ENCODE measurements at places on chromosomes 7 and 10. TPM values are rescaled to one million over a fixed set of nuclear protein-coding genes. Genes with fewer than 3 reads are reported as not detected.

The CTAGE6 gene
- not detected for total RNA-seq

The BEND7 gene
- total RNA-seq: 3.2 TPM

The ANKRD1 gene
- total RNA-seq: 6.7 TPM

The PHKG1 gene
- 3.9 TPM for total RNA-seq

The FAM241B gene
- total RNA-seq: 13.0 TPM

The LIPN gene
- not detected for total RNA-seq

The PSAP gene
- 683 TPM for total RNA-seq

The CLDN4 gene
- 602 TPM for total RNA-seq

The UNC5B gene
- 1.7 TPM for total RNA-seq

DNA sequence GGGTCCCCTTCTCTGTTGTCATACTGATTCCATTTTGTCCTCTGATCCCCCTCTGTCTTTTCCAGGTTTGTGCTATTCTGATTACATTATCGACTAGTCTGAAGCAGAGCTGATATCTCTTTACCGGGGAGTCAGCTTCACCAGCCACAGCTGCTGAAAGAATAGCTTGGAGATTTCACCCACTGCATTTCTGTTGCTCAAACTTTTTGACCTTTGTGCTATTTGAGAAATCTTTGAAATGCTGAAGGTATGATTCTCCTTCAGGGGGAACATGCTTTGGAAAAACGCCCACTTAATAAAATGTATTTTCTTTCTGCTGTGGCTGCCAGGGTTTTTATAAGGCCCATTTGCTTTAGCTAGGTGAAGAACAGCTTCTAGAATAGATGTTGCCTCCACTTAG, 197.8 kb upstream of the TCF7L2 start:
- DNase-seq: no peak

- no peak for DNase-seq
Observed at GRCh38 chr10:5591336-5591824, 66.6 kb downstream of the CALML3 start.

DNA sequence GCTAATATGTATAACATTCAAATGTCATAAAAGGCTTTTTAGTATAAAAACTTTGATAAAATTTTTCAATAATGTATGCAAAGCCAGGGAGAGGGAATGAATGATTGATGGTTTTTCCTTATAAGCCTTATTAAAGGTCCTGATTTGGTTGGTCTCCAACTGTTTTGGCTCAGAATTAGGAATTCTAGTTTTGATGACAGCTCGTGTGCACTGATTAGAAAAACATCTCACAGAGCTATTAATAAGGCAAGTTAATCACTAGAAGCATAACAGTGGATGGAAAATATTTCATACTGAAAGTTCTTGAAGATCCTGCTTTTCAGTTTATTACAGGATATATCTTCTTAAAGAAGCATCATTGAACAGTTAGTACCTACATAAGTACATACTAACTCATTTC, 114.9 kb upstream of the NOBOX start:
- no peak for DNase-seq

- DNase-seq: no peak
Observed at GRCh38 chr7:112122144-112122543, 84.1 kb downstream of the DOCK4 start.

GRCh38 chr7:56174346-56174874, 58.2 kb upstream of the NUPR2 start:
- no peak for DNase-seq

- no peak for DNase-seq
Observed at GRCh38 chr10:119211625-119212441, 4.5 kb downstream of the GRK5 start.

- DNase-seq: no peak
Observed at GRCh38 chr7:2070151-2070763, 162.5 kb downstream of the MAD1L1 start.

DNA sequence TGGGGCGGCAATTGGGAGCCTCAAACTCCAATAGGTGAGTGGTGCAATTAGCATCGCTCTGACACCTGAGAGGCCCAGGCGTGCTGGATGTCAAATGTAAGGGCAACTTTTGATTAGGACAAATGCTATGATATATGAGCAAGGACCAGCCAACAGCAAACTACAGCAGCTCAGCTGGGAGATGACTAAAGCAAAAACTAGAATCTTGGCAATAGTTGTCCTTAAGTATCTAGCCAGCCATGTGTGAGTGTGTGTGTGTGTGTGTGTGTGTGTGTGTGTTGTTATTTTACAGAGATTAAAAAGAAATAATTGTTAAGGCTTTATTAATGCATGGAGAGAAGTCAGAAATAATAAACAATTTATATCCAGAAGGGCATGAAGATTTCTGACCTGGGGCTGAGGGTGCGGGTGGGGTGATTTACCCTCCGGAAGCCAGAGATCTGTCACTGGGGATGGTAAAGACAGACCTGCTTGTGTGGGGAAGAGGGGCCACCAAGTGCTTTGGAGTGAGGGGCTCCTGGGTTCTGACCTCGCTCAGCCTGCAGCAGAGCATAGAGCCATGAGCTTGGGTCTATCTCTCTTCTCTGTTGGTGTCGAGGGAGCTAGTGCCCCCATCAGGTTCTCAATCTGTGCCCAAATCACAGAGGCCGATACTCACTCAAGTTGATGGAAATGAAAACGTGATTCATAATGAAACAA, 77.3 kb downstream of the EMX2 start:
- DNase-seq: no peak

- DNase-seq: peak; percentile 98
Observed at GRCh38 chr7:142556740-142557139, 192.5 kb upstream of the PRSS1 start.

DNA sequence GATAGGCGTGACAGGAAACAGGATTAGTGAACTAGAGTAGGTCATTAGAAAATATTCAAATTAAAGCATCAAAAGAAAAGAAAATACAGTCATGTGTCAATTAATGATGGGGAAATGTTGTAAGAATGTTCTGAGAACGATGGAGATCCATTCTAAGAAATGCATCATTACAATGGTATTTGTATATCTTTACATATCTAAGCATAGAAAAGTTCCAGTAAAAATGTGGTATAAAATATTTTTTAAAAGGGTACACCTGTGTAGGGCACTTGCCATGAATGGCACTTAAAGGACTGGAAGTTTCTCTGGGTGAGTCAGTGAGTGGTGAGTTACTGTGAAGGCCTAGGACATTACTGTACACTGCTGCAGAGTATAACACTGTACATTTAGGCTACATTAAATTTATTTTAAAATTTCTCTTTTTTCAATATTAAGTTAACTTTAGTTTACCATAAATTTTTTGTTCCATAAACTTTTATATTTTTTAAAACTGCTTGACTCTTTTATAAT, 282.5 kb downstream of the BMPER start:
- DNase-seq: no peak

DNA sequence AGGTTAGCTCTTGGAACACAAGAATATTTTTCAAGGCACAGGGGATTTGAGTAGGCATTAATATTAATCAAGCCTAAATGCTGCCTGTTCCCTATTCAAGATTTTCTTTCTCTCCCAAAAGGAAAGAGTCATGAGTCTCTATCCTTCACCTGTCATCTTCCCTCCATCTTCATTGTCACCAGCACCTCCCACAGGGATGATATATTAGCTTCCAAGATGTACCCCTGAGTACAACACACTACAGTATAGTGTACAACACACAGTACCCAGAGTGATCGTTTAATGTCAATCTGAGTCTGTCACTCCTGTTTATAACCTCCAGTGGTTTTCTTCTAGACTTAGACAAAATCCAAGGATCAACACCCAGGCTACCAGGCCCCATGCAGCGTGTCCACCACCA, 50.1 kb downstream of the FAM13C start:
- no peak for DNase-seq

GRCh38 chr10:58063861-58064480, 203.7 kb downstream of the IPMK start:
- no peak for DNase-seq

DNA sequence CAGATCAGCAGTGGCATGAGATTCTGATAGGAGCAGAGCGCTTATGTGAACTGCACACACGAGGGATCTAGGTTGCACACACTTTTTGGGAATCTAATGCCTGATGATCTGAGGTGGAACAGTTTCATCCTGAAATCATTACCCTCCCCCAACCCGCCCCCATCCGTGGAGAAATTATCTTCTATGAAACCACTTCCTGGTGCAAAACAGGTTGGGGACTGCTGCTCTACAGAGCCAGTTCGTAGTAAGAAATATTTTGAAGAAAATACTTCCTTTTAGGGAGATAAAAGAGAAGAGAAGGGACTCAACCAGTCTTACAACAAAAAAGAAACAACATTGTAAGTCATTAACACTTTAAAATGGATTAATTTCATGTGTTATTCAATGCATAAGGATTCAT, 1308.2 kb downstream of the GATA3 start:
- no peak for DNase-seq

DNA sequence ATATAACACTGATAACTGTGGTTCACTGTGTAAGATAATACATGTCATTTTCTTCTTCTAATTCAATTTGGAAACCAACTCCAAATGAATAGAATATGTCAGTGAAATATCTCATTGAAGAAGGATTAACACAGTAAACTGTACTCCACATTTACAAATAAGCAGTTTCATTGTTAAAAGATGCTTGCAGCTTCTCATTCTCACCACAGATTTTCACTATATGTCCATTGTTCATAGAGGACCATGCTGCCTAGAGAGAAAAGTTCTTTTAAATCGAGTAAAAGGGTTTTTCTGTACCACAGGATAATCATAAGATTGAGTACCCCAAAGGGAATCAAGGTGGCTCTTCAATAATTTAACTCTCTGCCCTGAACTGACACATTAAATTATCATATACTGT, 165.5 kb downstream of the LRRN3 start:
- no peak for DNase-seq

DNA sequence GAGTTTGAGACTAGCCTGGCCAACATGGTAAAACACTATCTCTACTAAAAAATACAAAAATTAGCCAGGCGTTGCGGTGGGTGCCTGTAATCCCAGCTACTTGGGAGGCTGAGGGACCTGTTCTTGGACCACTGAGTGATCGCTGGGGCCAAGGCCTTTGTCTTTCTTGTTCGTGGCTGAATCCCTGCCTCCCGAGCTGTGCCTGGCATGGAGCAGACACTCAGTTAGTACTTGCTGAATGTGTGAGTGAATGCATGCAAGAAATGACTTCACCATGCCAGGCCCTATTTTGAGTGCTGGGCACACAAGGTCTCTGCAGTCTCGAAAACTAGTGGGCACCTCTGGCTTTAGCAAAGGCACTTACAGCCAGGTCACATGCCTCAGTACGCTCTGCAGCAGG, 85.1 kb downstream of the HIP1 start:
- no peak for DNase-seq

DNA sequence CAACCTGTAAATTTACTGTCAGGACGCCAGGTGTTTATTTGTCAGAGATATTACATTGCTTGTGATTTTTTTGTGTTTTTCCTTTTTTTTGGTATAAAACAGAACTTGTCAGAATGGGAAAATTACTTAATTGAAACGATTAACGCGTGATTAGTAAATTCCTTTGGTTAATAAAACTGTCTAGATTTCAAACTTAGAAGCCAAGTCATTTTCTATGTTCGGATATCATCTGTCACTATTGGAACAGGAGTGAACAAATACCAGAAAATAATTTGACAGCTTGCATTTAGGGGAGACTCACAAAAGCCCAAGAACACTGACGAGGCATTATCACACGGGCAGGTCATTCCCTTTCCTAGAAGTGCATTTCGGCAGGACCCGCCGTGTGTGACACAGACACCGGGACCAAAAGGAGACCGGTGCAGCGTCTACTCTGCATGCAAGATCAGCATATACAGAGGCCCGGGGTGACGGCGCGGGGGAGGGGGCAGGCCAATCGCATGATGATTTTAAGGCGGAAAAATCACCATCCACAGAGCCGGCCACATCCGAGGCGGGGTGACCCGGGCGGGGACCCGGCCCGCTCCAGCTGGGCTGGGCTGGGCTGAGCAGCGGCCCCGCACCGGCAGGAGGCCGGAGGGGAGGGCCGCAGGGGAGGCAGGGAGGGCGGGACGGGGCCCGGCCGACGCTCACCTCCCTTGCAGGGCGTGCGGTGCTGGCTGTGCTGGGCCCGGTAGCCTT, 841 bp downstream of the GLUD1 start:
- peak; percentile 31 for DNase-seq

DNA sequence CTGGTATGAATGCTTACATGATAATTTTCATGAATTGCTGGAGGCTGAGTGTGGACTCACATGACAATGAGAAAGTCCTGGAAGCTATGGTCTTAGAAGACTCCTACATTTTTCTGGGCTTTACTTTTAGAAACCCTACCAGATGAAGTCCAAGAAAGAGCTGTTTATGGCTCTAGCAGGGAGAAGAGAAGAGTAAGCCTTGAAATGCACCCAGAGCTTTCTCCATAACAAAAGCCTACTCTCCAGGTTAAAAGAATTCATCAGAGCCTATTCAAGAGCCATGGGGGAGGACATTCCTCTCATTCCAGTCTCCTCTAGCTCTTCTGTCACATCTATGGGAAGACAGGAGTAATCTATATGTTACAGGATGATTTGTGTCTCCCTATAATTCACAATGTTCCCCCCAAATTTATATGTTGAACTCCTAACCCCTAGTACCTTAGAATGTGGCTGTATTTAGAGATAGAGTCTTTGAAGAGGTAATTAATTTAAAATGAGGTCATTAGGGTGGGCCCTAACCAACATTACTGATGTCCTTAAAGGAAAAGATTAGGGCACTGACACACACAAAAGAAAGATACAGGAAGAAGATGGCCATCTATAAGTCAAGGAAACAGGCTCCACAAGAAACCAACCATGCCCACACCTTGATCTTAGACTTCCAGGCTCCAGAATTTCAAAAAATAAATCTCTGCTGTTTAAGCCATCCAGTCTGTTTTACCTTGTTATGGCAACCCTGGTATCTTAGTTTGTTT, 193.8 kb upstream of the PTER start:
- DNase-seq: no peak

DNA sequence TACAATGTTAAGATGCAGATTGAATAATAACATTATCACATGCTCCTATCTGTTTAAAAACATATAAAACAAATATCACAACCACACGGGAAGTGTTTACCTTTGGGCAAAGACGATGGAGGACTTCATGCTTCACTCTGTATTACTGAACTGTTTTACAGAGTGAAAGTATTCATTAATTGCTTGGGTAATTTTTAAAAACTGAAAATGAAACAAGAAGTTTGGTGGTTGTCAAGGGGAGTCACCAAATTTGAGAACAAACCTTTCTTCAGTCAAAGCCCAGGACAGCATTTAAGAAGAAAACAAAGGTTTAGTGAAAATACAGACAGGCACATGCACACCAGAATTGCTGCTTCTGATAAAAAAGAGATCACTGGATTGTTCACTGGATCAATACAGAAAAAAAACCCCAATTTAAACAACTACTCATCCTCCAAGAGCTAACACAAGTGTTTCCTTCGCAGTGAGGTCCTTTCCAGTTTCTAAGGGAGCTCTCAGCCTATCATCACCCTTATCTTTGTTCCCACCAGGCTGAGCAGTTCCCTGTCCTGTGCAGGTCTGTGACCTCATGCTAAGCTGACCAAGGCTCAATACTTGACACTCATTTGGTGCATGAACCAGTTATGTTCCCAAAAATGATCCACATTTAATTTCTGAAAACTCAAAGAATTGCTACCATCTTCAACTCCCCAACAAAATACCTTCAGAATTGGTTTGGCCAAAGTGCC, 8.8 kb downstream of the PARP12 start:
- no peak for DNase-seq

Data from PC-9 (cell line).